Activated CD8-positive, alpha-beta T cell treated with anti-CD3 and anti-CD28 coated beads, Interleukin-2, amount 10 ng/mL, durations not matched to agents 7 days and 5 days (primary cell): ENCODE measurements at places on chromosomes 5 and 9. TPM values are rescaled to one million over a fixed set of nuclear protein-coding genes. Genes with fewer than 3 reads are reported as not detected.

The PIP5KL1 gene
- total RNA-seq: 2.7 TPM

The ZNF462 gene
- not detected for total RNA-seq

The FAM200C gene
- 0.29 TPM for total RNA-seq

The FOXD4L3 gene
- 0.13 TPM for total RNA-seq

The BHMT gene
- not detected for total RNA-seq

The PLAC8L1 gene
- 0.42 TPM for total RNA-seq

- no peaks in the 10 kb centered on the region for H3K36me3 ChIP-seq
- H3K4me1 ChIP-seq: no peaks in the 10 kb centered on the region
- no peaks in the 10 kb centered on the region for H3K27me3 ChIP-seq
- DNase-seq: no peak
- no peak overlapping the region for H3K4me3 ChIP-seq
Measured at GRCh38 chr9:13896047-13896446, 417.9 kb downstream of the NFIB start.

The IL5 gene
- not detected for total RNA-seq

DNA sequence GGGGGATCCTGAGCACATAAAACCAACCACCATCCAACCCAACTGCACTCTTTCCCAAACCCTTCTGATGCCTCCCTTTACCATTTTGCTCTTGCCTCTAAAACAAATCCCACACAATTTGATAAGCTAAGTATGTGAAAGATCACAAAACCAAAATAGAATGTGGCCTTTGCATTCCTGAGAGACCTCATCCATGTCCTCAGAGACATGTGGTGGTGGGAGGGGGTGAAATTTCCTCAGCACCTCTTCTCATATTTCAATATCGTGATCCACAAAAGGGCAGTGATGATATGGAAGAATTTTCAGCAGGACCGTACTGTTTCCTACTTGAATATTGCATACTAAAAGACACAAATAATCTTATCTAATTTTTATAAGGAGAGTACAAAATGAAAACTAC is 423.3 kb downstream of the TLE1 start:
- no peaks in the 10 kb centered on the region for H3K36me3 ChIP-seq
- no peaks in the 10 kb centered on the region for H3K4me1 ChIP-seq
- H3K4me3 ChIP-seq: no peak overlapping the region
- H3K27ac ChIP-seq: no peak overlapping the region
- DNase-seq: no peak

- no peak overlapping the region for H3K4me3 ChIP-seq
- H3K27ac ChIP-seq: no peak overlapping the region
- peaks cover 33% of the 10 kb centered on the region for H3K4me1 ChIP-seq
- H3K27me3 ChIP-seq: no peaks in the 10 kb centered on the region
- H3K36me3 ChIP-seq: peaks cover 31% of the 10 kb centered on the region
Measured at GRCh38 chr5:111095982-111096381, 3.8 kb downstream of the WDR36 start.

- no peak overlapping the region for H3K4me3 ChIP-seq
- peaks cover 26% of the 10 kb centered on the region for H3K27me3 ChIP-seq
- no peaks in the 10 kb centered on the region for H3K36me3 ChIP-seq
- H3K27ac ChIP-seq: no peak overlapping the region
- DNase-seq: no peak
Measured at GRCh38 chr5:77912721-77913120, 136.6 kb upstream of the TBCA start.

- no peak overlapping the region for H3K27ac ChIP-seq
- H3K36me3 ChIP-seq: no peaks in the 10 kb centered on the region
- H3K4me1 ChIP-seq: peaks cover 25% of the 10 kb centered on the region
- no peak overlapping the region for H3K4me3 ChIP-seq
Measured at GRCh38 chr9:99808454-99808853, 13.2 kb upstream of the NR4A3 start.

The CDC14B gene
- total RNA-seq: 0.23 TPM

The GFPT2 gene
- total RNA-seq: 0.13 TPM

The DMXL1 gene
- 32.3 TPM for total RNA-seq

DNA sequence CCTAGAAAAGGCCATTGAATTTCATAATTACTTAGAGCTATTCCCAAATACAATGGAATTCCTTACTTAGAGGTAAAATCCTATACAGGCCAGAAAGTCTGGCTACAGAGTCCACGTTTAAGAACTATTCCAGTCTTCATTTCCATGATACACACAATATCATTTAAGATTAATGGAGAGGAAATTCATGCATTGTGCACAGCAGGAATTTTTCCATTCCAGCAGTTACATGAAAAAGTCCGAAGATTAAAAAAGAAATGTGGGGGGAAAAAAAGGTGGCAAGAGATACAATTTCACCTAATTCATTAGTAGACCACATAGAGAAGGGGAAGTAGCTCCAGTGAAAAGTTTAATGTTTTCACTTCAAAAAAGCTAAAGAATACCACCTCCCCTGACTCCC is 63.1 kb downstream of the CHD1 start:
- DNase-seq: no peak

The CCNO gene
- total RNA-seq: not detected

DNA sequence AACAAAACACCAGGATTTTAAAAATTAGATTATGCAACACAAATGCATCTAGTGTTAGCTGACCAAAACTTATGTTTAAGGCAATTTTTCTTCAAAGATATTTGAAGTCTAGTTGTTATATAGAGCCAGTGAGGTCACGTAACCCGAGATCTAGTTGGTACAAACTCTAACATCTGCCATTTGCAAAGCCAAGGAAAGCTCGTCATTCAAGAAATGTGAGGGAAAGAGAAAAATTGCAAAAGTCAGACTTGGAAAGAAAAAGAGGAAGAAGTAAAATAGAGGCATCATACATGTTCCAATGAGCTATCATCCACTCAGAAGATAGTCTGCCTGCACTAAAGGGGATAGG is 293.4 kb upstream of the PUM3 start:
- no peaks in the 10 kb centered on the region for H3K4me1 ChIP-seq
- no peak for DNase-seq
- no peaks in the 10 kb centered on the region for H3K36me3 ChIP-seq
- no peak overlapping the region for H3K4me3 ChIP-seq
- no peak overlapping the region for H3K27ac ChIP-seq

DNA sequence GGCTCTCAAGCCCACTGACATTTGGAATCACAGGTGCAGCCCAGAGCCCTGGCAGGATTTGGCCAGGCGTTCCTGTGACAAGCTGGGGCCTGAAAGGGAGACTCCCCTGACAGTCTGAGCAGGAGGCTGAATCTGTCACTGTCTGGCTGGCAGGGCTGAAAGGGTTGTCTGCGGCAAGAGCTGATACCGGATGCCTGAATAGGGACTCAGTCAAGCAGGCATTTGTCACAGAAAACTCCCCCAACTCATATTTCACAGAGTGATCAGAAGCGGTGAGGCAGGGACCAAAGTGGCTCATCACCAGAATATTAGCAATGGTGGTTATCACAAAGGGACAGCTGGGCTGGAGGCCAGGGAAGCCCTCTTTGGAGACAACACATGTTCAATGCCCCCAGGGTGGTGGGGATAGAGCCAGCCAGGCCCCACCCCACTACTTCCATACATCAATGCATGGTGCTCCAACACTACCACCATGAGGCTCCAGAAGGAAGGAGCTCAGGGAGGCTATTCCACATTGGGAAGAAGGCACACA is 295.5 kb downstream of the DTWD2 start:
- no peak overlapping the region for H3K4me3 ChIP-seq
- H3K27ac ChIP-seq: no peak overlapping the region
- H3K4me1 ChIP-seq: no peaks in the 10 kb centered on the region
- H3K27me3 ChIP-seq: no peaks in the 10 kb centered on the region
- no peak for DNase-seq

- DNase-seq: no peak
- H3K27me3 ChIP-seq: peaks cover 24% of the 10 kb centered on the region
- no peaks in the 10 kb centered on the region for H3K4me1 ChIP-seq
- no peak overlapping the region for H3K27ac ChIP-seq
Measured at GRCh38 chr5:78610163-78610583, 38.4 kb downstream of the LHFPL2 start.

The OLFM1 gene
- total RNA-seq: not detected

- peaks cover 38% of the 10 kb centered on the region for H3K4me1 ChIP-seq
- peaks cover 4% of the 10 kb centered on the region for H3K36me3 ChIP-seq
- peak overlapping the region; percentile 74 for H3K27ac ChIP-seq
- H3K27me3 ChIP-seq: peaks cover 6% of the 10 kb centered on the region
- peak; percentile 58 for DNase-seq
Measured at GRCh38 chr9:127116088-127116726, 6.2 kb downstream of the ANGPTL2 start.

The CCNH gene
- 56.2 TPM for total RNA-seq

The FOXD4L5 gene
- total RNA-seq: 0.16 TPM

DNA sequence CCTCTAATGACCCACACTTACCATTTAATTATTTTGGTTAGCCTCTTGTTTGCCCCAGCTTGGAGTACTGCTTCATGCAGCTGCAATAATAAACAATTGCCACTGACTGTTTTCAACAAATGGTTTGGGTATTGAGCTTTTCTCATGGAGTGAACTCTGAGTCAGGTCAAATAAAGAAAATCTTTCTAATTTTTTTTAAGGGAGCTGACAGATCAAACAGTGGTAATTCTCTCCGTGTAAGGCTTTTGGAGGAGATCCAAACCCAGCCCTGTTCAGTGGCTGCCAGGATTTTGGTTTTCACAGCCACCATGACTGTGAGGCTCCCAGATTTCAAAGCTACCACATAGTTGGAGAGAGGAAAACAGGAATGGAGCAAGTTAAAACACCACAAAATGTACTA is 110.7 kb upstream of the EFNA5 start:
- no peak overlapping the region for H3K4me3 ChIP-seq
- peaks cover 6% of the 10 kb centered on the region for H3K27me3 ChIP-seq
- H3K27ac ChIP-seq: no peak overlapping the region
- H3K4me1 ChIP-seq: no peaks in the 10 kb centered on the region

- H3K4me1 ChIP-seq: peaks cover 5% of the 10 kb centered on the region
- H3K36me3 ChIP-seq: peaks cover 14% of the 10 kb centered on the region
- H3K4me3 ChIP-seq: no peak overlapping the region
- DNase-seq: no peak
Measured at GRCh38 chr5:157624144-157624543, 28.1 kb downstream of the SOX30 start.

DNA sequence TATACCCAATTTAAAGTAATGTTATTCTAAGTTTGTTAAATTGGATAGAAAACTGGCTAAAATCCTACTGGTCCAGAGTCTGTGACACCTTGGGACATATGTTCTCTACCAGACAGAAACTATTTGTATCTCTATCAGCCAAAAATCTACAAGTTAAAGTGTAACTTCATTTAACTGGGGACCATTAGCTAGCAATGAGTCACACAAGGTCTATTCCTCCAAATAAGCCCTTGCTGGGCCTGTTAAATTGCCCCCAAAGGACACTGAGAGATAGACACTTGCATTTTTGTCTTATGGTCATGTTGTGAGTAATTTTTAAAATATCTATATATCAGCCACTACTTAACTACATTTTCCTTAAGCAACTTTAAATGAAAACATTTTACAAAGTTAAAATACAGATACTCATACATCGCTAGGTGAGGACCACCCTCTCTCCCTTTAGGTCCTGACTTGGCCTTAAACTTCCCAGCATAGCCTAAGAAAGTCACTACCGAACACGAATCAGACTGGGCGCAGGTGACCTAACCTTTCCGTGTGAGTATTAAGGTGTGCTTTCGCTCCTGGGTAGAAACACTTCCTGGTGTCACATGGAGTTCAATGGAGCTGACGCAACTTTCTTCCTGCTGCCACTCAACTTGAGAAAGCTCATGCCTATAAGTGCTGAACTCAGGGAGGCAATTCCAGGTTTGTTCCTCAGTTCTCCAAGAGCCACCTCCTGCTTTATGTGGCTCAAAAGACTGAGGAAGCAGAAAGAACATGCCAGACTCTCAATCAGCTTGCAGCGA is 249.1 kb downstream of the DIRAS2 start:
- H3K4me1 ChIP-seq: no peaks in the 10 kb centered on the region
- H3K27ac ChIP-seq: no peak overlapping the region
- no peak for DNase-seq
- H3K27me3 ChIP-seq: peaks cover 10% of the 10 kb centered on the region
- no peaks in the 10 kb centered on the region for H3K36me3 ChIP-seq
- no peak overlapping the region for H3K4me3 ChIP-seq

The N4BP3 gene
- total RNA-seq: 6.1 TPM

DNA sequence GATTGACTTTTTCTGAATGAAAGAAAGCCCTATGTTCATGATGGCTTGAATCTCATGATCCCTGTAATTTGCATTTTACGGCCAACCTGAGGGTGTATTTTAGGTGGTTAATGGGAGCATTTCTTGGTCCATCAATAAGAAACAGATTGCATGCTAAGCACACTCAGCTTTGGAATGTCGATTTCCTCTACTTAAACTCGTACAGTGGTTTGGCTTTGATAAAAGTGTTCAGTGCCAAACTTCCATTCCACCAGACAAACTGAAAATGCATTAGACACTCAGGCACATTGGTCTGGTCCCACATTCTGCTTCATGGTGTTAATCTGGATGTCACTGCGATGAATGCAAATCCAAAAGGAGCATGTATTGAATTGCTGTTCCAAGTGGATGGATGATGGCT is 77.0 kb downstream of the VCAN start:
- peaks cover 5% of the 10 kb centered on the region for H3K27me3 ChIP-seq
- H3K36me3 ChIP-seq: no peaks in the 10 kb centered on the region
- no peak overlapping the region for H3K27ac ChIP-seq
- no peaks in the 10 kb centered on the region for H3K4me1 ChIP-seq
- DNase-seq: no peak

DNA sequence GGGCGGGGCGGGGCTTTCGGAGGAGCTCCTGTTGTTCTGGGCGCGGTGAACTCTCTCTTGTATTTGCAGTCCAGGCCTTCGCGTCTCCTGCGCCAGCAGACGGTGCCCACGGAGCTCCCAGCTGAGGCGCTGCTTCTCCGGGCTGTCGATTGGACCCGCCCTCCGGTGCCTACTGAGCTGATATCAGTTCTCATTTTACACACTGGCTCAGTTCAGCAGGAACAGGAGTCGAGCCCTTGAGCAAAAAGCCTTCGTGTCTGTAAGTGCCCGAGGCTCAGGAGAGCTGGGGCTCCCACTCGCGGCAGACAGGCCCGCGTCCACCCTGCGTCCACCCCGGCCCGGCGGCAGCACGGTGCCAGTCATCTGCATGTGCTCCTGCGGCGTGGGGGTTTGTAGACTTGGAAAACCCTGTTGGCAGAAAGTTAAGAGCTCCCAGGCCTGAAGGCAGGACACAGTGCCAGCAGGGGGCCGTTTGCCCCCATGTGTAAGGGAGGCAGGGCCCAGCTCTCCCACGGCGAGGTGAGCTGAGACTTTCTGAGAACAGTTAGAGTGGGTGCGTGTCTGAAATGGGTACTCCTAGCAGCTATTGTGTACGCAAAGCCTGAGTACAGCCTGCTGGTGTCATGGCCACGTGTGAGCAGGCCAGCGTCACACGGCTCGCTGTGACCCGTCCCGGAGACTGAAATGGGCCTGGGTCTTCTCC is 231.5 kb downstream of the FANCC start:
- no peak overlapping the region for H3K27ac ChIP-seq
- DNase-seq: no peak
- no peaks in the 10 kb centered on the region for H3K4me1 ChIP-seq

DNA sequence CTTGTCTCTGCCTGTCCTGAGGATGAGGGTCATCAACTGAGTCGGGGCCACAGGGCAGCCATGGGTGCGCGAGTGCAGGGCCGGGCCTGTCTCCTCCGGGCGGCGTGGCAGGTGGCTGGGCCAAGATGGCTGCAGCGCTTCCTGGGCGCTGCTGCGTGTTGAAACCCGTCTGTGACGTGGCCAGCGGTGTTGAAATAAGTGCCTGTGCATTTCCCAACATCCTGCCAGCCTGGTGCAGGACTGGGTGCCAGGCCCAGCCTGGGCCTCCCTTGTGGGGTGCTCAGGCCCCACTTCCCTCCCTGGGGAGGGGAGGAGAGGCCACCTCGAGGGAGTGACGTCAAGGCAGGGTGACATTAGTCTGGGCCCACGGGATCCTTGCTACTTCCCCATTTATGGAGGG is 45.5 kb downstream of the RXRA start:
- H3K4me1 ChIP-seq: no peaks in the 10 kb centered on the region
- no peak for DNase-seq
- H3K27ac ChIP-seq: no peak overlapping the region
- H3K36me3 ChIP-seq: no peaks in the 10 kb centered on the region
- H3K27me3 ChIP-seq: peaks cover 5% of the 10 kb centered on the region
- H3K4me3 ChIP-seq: no peak overlapping the region
